ENCODE measurements at places on chromosomes 3 and 15.

- no peak for DNase-seq
These were observed 59.5 kb downstream of the MLH1 start for GRCh38 chr3:37052860-37053259.

DNA sequence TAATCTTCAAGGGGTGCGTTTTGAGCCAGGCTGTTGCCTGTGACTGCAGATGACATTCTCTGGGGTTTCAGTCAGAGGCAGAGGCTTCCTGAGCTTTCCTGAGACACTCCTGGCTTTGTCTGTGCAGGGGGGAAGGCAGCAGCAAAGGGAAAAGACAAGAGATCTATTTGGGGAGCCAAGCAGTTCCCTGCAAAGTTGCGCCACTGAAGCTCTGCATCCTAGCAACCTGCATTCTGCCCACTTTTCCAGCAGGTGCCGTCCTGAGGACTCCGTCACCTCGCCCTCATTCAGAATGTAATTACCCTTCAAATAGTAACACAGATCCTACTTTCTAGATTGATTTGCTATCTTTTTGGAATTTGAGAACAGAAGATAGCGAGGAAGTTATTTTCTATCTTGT, 1.9 kb upstream of the TMEM158 start:
- DNase-seq = no peak

- DNase-seq = no peak
These were observed 28.6 kb downstream of the RLBP1 start for GRCh38 chr15:89192766-89193165.

GRCh38 chr15:40823572-40824343, 4.8 kb downstream of the PPP1R14D start:
- no peak for DNase-seq

DNA sequence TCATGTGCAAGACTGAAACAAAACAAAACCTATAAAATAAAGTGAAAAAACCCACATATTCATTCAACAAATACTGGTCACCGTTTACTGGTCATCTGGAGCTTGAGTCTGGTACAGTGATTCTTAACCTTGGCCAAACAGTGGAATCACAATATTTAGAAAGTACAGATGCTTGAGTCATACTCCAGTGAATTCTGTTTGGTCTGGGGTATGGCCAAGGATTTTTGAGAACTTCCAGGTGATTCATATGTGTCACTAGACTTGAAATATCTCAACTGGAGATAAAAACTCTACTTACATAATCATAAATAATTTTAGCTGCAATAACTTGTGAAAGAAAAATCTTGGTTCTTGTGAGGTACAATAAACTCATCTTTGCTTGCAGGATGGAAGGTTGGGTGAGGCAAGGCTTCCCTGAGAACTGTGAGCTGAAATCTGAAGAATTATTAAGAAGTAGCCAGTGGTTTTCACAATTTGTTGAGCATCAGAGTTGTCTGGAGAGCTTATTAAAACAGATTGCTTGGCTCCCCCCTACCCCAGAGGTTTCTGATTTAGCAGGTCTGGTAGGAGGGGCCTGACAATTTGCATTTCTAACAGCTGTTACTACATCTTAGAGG, 9.6 kb downstream of the NEK11 start:
- no peak for DNase-seq

DNA sequence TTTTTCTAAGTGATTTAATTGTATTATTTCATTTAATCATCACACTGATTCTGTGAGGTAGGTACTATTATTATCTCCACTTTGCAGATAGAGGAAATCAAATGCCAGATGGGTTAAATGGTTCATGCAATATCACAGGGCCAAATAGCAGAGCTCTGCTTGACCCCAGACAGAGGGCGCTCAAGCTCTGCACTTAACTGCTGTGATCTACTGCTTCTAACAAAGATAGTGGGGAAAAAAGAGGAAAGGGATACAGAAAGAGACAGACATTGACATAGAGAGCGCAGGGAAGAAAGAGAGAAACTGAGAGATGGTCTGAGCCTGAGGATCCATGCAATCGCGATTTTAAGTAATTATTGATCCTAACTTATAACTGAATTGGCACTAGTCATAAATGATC, 279.1 kb upstream of the THRB start:
- no peak for DNase-seq

DNA sequence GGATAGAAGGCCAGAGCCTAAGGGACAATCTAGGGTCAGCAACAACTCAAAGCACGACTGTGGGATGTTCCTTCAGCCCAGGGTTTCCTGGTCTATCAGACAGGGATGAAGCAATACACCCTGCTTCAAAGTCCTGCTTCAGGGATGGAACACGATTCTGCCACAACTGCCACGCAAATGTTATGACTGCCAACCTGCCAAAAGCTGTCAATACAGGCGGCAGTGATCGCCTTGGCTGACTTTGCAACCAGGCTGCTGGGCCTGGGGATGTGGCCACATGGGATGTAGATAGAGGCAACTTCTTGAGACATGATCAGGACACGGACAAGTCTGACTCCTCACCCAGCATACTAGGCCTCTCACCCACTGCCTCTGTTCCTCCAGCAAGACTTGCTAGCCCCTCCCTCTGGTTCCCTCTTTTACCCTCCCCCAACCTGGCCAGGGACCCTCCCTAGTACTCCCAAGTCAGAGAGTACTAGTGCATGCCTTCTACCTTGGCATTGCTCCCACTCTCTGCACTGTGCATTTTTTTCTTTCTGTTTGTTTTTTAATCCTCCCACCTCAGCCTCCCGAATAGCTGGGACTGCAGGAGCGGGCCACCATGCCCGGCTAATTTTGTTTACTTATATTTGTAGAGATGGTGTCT, 7.6 kb downstream of the CCDC12 start:
- no peak for DNase-seq

DNA sequence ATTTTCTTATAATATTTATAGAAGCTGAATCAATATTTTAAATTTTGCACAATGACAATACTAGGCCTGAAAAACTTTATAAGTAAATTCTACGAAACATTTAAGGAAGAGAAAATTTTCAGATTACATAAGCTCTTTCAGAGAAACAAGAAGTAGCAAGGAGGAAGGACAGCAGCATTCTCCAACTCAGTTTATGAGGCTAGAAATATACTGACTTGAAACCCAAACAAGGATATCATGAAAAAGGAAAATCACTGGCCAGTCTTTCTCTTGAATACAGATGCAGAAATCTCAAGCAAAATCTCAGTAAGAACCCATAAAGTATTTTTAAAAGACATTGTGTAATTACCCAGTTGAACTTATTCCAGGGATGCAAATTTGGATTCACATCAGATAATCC, 121.3 kb downstream of the STAC start:
- DNase-seq = no peak

Data from type B pancreatic cell (in vitro differentiated cells).